ENCODE measurements at places on chromosomes 2 and 18. TPM values are rescaled to one million over a fixed set of nuclear protein-coding genes. Genes with fewer than 3 reads are reported as not detected.
A peak's percentile ranks its signal among the peaks of the same experiment; 100 is the strongest.

DNA sequence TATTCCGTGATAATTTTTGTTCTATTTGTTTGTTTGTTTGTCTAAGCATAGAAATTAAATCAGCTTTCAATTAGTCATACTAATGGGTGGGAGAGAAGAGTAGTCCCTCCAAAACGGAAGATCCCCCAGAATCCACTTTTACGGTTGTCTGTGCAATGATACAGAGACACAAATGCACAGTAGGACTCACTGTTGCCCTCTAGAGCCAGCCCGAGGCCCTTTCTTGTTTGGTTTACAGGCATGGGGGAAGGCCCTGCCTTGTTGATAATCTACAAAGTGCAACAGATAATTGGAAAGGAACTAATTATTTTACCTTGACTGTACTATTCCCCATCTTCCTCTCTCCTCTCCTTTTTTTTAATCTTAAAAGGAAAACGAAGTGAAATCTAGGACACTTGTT, 121.1 kb downstream of the ACOXL start:
- H3K4me3 ChIP-seq: no peak overlapping the region
- H3K27me3 ChIP-seq: peaks cover 6% of the 10 kb centered on the region
- peaks cover 81% of the 10 kb centered on the region for H3K4me1 ChIP-seq
- H3K36me3 ChIP-seq: no peaks in the 10 kb centered on the region
- H3K27ac ChIP-seq: peak overlapping the region; percentile 72

DNA sequence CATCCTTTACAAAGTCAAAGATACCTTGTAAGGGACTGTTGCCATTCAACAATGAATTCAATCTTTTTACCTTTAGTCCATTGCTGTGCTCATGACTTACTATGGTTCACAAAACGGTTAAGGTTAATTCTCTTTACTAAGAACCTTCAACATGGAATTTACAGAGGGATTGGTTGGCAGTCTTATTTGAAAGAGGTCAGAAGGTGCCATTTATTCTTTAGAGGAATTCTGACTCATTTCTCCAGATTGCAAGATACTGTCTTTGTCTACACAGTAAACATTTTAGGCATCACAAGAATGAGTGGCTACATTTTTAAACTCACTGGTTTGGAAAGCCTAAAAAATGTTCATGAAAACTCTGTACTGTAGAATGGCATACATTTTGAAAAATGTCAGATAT, 17.4 kb downstream of the KCNH7 start:
- no peak overlapping the region for H3K27ac ChIP-seq
- no peaks in the 10 kb centered on the region for H3K36me3 ChIP-seq
- no peak for DNase-seq
- H3K27me3 ChIP-seq: no peaks in the 10 kb centered on the region

- H3K4me3 ChIP-seq: peak overlapping the region; percentile 13
- H3K4me1 ChIP-seq: peaks cover 57% of the 10 kb centered on the region
- H3K27ac ChIP-seq: peak overlapping the region; percentile 88
- peaks cover 10% of the 10 kb centered on the region for H3K36me3 ChIP-seq
- DNase-seq: peak; percentile 33
These were observed 148.0 kb downstream of the FAM210A start for GRCh38 chr18:13578400-13578799.

FAM228A gene
- not detected for total RNA-seq

DNA sequence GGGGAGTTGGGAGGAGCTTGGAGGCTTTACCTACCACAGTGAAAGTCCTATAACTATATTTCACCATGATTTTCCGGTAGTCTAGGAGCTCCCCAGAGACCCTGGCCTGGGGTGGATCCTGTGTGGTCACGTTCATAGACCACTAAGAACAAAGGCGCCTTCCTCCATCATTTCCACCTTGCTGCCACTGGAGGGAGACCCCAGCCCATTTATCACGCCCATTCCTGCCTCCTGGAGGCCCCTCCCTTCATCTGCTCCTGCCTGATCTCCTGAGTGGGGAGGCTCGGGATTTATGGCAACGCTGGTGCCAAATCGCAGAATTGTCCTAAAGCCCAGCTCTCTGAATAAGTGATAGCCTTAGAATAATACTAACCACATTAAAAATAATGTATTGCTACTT, 507.6 kb upstream of the SPHKAP start:
- no peak overlapping the region for H3K27ac ChIP-seq
- no peaks in the 10 kb centered on the region for H3K36me3 ChIP-seq
- no peak overlapping the region for H3K4me3 ChIP-seq
- H3K27me3 ChIP-seq: no peaks in the 10 kb centered on the region
- no peaks in the 10 kb centered on the region for H3K4me1 ChIP-seq

- H3K36me3 ChIP-seq: no peaks in the 10 kb centered on the region
- no peaks in the 10 kb centered on the region for H3K4me1 ChIP-seq
- no peak overlapping the region for H3K27ac ChIP-seq
- peaks cover 16% of the 10 kb centered on the region for H3K27me3 ChIP-seq
- DNase-seq: no peak
- no peak overlapping the region for H3K4me3 ChIP-seq
These were observed 303.4 kb downstream of the ALK start for GRCh38 chr2:29618024-29618423.

CDKL4 gene
- 0.29 TPM for total RNA-seq

DIPK1C gene
- total RNA-seq: not detected

CHRNA1 gene
- total RNA-seq: not detected

DNA sequence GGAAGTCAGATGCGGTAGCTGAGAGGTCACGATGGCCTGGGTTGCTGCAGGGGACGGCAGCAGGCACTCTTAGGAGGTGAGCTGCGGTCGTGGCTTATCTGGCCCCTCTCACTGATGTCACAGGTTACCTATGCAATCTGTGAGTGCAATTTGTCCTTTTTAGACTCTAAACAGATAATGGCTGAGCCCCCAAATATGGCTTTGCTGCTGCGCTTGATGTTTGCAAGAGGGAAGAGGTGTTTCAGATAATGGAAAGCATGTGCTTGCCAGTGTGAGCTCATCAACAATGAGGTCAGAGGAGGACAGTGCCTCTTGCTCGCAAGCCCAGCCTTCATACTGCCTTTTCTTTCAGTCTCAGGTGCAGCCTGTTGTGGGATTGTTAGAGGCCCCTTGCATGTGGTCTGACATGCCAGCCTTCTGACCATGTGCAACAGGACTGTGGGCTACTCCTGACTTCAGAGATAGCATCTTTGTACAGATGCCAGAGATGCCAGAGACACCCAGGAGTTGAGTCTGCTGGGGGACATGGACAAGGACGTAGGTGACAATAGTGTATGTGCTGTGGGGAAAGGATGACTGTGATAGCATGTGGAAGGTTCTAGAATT, 151.3 kb downstream of the TANC1 start:
- H3K27me3 ChIP-seq: no peaks in the 10 kb centered on the region
- peaks cover 14% of the 10 kb centered on the region for H3K4me1 ChIP-seq
- no peaks in the 10 kb centered on the region for H3K36me3 ChIP-seq
- no peak overlapping the region for H3K4me3 ChIP-seq
- no peak overlapping the region for H3K27ac ChIP-seq
- no peak for DNase-seq

- no peak for DNase-seq
- H3K36me3 ChIP-seq: no peaks in the 10 kb centered on the region
- no peak overlapping the region for H3K27ac ChIP-seq
- peaks cover 11% of the 10 kb centered on the region for H3K27me3 ChIP-seq
- no peaks in the 10 kb centered on the region for H3K4me1 ChIP-seq
These were observed 171.3 kb upstream of the OSR1 start for GRCh38 chr2:19529677-19530076.

DNA sequence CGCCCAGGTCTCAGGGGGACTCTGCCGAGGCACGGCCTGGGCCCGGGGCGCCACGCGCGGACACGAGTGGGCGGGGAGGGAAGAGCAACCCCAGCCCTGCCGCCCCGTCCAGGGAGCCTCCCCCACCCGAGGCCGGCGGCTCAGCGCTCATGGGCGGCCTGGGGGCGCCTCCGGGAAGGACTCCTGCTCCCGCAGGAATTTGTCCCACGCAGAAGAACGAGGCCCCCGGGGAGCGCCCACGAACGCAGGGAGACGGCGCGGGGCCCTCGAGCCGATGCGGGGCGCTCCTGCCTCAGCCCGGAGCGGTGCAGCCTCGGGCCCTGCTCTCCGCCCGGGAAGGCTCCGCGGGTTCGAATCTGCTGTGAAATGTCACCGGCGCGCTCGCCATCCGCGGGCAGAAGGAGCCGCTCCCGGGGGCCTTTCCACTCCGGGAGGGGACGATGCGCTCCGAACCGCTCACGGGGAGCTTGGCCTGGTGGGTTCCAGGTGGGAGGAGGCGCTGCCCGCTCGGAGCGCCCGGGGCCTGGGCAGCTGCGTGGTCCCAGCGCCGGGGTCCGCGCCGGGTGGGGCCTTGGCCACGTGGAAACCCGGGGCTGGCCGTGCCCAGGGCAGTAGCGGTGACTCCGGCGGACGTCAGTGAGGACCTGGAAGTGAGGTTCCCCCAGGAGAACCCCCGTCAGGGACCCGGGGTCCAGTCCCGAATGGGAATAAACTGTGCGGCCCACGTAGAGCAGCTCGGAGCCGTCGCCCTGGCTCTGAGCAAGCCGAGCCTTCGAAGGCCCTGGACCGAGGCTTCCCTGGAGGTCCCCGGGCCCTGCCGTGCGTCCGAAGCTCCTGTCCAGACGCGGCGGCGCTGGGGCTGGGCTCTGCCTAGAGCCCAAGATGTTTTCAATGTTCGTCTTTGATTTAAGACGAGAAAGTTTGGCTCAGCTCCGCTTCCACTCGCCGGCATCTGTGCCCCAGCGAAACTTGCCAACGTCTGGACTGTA, 41.4 kb upstream of the CTDP1 start:
- H3K4me3 ChIP-seq: no peak overlapping the region
- peaks cover 12% of the 10 kb centered on the region for H3K27me3 ChIP-seq
- no peaks in the 10 kb centered on the region for H3K36me3 ChIP-seq
- peaks cover 7% of the 10 kb centered on the region for H3K4me1 ChIP-seq
- DNase-seq: no peak

DNA sequence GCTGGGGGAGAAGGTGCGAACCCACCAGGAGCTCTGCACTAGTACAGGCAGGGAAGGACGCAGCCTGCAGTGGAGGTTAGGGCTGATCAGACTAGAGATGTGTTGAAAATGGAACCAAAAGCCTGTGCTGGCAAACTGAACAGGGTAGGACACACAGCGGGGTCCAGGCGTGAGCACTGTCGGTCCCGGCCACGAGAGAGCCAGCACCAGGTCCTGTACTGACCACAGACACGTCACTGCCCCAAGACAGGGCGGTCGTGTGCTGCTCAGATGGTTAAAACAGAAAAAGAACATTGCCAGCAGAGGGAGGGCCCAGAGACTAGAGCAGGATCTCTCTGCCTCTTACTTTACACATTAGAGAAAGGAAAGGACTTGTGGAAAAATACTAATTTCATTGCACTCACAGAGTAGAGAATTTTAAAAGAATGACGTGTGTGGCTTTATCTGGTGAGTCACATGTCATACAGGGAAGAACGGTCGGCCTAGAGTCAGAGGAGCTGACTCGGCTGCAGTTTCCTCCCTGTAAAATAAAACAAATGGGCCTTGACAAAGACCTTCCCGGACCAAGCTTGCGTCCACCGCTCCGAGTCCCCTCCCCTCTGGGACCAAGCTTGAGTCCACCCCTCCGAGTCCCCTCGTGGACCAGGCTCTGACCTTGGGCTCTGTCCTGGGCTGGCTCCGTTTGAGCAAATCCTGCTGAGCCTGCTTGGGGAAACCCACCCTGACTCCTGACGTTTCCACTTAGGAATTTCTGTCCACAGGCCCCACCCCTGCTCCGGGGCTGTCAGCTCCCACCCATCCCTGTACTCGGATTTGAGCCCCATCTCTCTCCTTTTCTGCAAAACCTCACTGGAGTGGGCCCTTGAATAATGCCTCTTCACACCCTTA, 16.7 kb upstream of the ADI1 start:
- H3K4me1 ChIP-seq: peaks cover 5% of the 10 kb centered on the region
- H3K4me3 ChIP-seq: peak overlapping the region; percentile 74
- H3K27me3 ChIP-seq: no peaks in the 10 kb centered on the region
- peak; percentile 16 for DNase-seq

- peak overlapping the region; percentile 78 for H3K4me3 ChIP-seq
- H3K36me3 ChIP-seq: no peaks in the 10 kb centered on the region
- peaks cover 55% of the 10 kb centered on the region for H3K27me3 ChIP-seq
- DNase-seq: peak; percentile 44
- H3K27ac ChIP-seq: no peak overlapping the region
- peaks cover 7% of the 10 kb centered on the region for H3K4me1 ChIP-seq
These were observed 20.2 kb upstream of the PAX3 start for GRCh38 chr2:222318712-222319585.

- H3K36me3 ChIP-seq: no peaks in the 10 kb centered on the region
- peaks cover 10% of the 10 kb centered on the region for H3K4me1 ChIP-seq
- DNase-seq: no peak
- peaks cover 54% of the 10 kb centered on the region for H3K27me3 ChIP-seq
- H3K27ac ChIP-seq: no peak overlapping the region
These were observed 143.2 kb downstream of the MEIS1 start for GRCh38 chr2:66578054-66578686.
